ENCODE measurements at places on chromosomes 2 and 18.

DNA sequence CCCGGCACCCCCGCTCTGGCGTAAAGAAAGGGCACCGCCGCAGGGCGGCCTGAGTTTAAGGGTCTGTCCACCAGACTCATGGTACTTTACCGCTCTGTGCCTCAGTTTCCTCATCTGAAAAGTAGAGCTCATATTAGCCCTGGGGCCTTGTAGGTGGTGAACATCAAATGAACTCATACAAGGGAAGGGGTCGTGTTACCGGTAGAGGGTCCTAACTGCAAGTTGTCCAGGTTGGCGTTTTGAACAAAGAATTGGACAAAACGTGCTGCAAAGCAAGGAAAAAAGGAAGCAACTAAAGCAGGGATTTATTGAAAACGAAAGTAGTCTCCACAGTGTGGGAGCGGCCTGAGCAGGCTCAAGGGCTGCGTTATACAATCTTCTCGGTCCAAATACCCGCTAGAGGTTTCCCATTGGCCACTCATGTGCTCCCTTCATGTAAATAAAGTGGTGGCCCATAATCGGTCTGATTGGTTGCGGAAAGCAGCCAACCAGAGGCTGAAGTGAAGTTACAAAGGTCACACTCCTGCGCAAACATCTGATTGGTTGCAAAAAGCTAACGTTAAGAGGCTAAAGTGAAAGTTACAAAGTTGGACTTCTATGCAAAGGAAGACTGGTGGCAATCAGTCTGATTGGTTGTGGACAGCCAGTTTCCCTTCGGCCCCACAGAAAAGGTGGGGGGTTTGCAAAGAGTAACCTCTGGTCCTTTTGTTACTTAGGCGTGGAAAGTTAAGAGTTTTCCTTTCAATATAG is 80.7 kb upstream of the LDLRAD4 start:
- no peak for DNase-seq

- no peak for DNase-seq
These were observed 417.9 kb upstream of the GCFC2 start for GRCh38 chr2:76128622-76129021.

- DNase-seq: no peak
These were observed 22.2 kb downstream of the GALR1 start for GRCh38 chr18:77271576-77272481.

GRCh38 chr2:9286554-9287399 is 80.2 kb downstream of the ASAP2 start:
- DNase-seq: no peak

- DNase-seq: no peak
These were observed 65.6 kb downstream of the WDR7 start for GRCh38 chr18:56716692-56717146.

- DNase-seq: no peak
These were observed 41.3 kb upstream of the MRPL33 start for GRCh38 chr2:27730261-27730662.

Data from SW 1271 (cell line).